ENCODE measurements at places on chromosomes 4 and X.
A peak's percentile ranks its signal among the peaks of the same experiment; 100 is the strongest.

DNA sequence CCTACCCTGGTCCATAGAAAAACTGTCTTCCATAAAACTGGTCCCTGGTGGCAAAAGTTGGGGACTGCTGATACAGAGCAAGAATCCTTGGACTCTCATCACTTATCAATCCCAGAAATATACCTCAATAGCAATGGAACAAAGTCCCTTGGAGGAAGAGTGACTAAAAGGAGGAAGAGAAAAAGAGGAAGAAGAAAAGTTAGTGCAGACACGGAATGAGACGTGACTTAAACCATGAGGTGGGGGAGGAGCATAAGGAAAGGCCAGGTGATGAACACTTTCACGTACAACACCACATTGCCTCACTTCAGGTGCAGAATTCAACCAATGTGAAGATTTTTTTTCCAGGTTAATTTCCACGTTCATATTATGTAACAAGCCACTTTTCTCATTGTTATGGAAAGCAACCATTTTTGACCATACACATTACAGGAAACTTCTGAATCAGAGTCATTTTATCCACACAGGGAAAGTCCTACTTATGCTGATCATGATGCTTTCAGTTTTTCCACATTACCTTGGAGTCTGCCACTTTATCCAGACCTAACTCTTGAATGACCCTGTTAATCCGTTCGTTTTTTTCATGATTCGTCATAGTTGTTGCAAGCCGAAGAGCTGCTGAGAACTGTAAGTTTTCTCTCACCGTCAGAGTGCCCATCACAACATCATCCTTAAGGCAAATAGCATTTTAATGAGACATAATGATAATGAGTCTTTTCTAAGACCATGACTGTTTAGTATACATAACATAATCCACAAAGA lies 27.7 kb downstream of the ABCG2 start:
- no peak for DNase-seq

DNA sequence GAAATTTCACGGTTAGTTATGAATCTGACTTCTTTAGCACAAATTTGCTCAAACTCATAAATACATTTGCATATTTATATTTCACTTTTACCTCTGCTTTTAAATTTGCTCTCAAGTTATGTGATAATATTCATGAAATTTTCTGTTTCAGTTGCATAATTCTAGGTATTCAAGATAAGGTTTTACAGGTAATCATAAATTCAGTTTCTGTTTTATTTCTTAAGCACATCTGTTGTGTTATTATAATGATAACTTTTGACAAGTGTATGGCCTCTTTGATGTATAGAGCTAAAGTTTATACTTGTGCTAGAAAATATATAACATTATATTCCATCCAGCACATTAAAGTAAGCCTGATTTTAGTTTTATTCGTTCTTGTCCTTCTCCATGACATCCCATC lies 308.1 kb downstream of the SLC7A11 start:
- DNase-seq, result no peak

DNA sequence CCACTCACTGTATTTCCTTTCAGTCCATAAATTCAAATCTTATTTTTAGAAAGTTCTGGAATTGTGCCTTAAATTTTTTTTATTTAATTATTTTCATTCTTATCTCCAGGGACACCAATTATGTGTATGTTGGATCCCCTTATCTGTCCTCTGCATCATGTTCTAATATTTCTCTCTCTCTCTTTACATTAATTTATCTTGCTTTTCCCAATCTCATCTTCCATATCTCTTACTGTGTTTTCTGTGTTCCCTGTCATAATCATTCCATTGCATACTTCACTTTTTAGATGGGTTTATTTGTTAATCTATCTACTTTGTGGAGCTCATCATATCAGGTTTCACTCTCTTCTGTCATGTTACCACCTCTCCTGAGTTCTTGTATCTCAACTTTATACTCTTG lies 37.4 kb downstream of the PPP2R2C start:
- DNase-seq, result no peak

DNA sequence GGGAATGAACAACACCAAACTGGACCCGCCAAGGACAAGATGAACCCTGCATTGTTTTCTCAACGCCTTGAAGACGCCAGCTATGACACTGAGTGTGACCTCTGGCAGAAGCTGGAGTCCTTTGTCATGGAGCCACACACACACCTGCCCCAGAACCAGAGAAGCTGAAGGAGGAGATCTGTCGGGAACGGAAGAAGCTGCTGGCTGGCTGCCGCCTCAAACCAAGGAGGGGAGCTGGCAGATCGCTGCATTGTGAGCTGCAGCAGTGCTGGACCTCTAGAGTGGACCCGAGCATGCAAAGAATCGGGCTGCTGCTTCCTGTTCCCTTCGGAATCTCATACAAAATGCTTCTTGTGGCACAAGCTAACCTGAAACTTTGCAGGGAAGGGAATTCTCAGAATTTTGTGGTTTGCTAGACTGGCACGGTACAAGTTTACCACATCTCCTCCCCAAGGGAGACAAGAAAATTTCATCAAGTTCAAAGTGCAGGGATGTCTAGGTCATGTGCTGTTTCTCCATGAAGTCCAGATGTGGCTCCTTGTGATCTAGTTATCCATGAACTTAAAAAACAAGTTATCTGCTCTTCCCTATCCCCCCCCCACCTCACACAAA lies 23.4 kb upstream of the GLRB start:
- no peak for DNase-seq

DNA sequence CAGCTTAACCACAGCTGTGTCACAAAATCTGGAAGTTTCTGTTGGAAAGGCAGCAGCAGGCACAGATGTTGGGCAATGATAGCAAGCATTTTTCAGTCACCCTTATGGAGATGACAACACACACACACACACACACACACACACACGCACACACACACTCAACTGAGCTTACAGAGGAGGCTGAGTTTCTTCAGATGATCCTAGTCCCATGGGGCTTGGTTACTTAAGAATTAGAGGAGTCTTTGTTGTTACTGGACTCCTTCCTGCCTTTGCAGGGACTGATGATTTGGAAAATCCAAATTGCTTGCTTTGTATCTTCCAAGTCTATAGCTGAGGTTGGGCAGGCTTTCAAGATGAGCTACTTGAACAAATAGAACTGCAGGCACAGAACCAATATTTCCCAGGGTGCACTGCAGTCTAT lies 740.1 kb upstream of the PITX2 start:
- DNase-seq, result peak; percentile 89

DNA sequence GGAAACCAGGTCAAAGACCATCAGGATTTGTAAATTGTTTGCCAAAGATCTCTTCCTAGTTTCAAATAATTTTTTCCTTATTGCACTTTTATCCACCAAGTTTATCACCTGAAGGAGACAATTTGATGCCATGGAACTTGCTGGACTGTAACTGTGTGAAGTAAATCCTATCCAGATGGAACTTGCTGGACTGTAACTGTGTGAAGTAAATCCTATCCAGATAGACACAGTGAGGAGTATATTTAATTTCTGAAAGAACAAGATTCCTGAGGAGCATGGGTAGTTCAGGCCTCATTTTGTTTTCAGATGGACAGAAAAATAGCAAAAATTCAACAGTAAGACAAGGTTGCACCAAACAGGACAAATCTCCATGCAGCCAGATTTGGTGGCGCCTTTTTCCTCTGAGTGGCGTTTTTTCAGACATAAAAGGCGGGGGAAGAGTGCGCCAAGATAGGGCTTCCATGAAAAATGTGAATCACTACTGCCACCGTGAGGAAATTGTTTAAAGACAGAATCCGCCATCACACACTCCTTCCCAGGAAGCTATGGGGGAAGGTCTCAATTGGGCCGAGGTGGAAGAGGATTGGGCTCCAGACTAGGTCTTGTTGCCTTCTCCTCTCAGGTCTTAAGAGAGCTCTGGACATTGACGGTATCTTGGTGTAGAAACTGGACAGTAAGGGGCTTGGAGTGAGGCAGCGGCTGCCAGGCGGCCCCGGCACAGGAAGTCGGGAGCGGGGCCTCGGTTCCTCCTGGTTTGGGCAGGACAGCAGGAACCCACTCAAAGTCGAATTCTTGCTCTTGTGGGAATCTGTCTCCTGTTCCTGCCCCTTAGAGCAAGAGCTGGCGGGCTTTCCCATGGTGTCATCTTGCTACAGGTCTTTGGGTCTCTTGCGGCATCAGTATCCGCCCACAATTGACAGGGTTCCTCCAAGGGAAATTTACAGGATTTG lies 234.7 kb downstream of the OR13H1 start:
- peak; percentile 91 for DNase-seq

- peak; percentile 10 for DNase-seq
Observed at GRCh38 chr4:94244829-94245185, 37.1 kb downstream of the SMARCAD1 start.

GRCh38 chr4:6562931-6563901 lies 11.8 kb upstream of the MAN2B2 start:
- DNase-seq, result no peak

DNA sequence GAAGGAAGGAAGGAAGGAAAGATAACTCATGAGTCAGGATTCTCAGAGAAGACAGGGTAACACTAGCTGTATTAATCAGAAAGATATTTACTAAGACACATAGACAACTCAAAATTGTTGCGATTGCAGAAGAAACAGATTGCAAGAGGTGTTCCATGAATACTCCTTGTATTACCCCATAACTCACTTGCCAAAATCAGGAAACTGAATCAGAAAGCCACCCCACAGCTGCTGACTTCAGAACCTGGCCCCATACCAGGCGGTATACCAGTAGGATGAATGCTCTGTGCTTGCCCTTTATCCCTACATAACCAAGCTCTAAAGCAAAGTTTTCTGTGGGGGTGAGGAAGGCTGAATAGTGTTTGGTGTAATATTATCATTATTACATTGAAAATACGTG lies 468.5 kb downstream of the IQCM start:
- peak; percentile 32 for DNase-seq

- DNase-seq, result peak; percentile 95
Observed at GRCh38 chrX:46791927-46792809, 33.2 kb upstream of the SLC9A7 start.

GRCh38 chrX:19877431-19877830 lies 10.0 kb downstream of the SH3KBP1 start:
- DNase-seq, result no peak

- no peak for DNase-seq
Observed at GRCh38 chr4:150962245-150962644, 52.8 kb downstream of the LRBA start.

All from fibroblast of the aortic adventitia (primary cell).